ENCODE measurements at places on chromosomes 2 and 18.

GRCh38 chr2:144605231-144605840 lies 85.4 kb upstream of the ZEB2 start:
- no peak for DNase-seq

DNA sequence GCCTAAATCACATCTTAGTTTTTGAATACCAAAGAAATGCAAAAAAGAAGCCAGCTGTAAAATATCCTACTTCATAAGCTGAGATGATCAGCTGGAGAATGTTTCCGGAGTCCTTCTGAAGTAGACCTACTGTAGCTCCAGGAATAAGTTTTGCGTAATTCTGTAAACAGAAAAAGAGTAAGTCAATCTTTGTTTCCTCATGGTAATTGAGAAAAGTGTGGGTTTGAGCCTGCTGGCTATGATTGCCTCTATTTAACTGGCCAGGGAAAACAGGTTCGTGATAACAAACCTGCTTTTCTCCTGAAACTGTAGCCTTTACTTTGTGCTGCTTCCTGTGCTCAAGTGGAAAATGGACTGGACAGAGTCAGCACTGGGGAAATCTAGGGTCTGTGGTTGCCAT lies 58.2 kb downstream of the ITGB6 start:
- DNase-seq, result no peak

GRCh38 chr2:17401096-17401495 lies 117.1 kb downstream of the RAD51AP2 start:
- DNase-seq, result no peak

DNA sequence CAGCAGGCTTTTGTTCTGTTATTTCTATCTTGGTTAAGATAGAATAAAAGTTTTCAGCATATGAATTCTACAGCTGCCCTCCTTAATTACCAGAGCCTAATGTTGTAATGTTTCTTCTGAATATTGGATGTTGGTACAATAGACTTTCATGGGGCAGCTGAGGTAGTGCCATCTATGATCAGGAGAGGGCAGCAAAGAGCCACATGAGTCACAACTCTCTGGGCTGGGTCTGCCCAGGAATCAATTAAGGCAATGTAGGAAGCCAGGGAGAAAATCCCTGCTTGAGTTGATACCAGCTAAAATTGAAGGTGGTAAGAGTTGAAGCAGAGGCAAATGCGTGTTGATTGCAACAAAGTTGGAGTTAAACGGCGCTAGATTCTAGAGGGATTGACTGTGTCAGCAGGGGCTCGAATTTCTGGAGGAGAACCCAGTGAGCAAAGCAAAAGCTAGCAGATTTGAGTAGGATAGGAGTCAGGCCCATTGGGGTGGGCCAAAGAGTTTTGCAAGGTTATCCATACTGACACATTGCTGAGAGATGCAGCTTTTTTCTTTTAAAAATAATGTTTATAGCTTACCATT lies 10.6 kb upstream of the MC5R start:
- peak; percentile 32 for DNase-seq
